ENCODE measurements at places on chromosomes 7 and 10.

GRCh38 chr7:97024209-97025129 lies at the start of gene DLX5:
TSS of gene DLX5 (minus strand) at chr7:97024831. CDS start at chr7:97024623, 208 bp downstream.
- no peak for DNase-seq

DNA sequence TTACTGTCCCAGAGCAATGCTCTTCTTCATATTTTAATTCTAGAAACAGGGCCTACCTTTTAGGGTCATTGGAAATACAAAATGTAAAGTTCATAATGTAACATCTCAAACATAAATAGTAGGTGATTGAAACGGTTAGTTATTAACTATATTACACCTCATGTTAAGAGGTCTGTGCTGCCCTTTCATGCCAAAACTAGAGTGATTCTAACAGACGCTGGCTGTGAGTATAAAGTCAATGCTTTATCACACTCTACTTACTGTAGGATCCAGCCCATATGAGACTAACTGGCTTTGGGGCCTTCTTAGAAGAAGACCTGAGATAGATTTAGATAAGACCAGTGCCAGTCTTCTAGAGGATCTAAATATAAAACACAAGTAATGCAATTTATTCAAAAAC lies 966.1 kb upstream of the SORCS1 start:
- DNase-seq: no peak

GRCh38 chr7:157291404-157292080 lies 45.3 kb upstream of the DNAJB6 start:
- DNase-seq: no peak

DNA sequence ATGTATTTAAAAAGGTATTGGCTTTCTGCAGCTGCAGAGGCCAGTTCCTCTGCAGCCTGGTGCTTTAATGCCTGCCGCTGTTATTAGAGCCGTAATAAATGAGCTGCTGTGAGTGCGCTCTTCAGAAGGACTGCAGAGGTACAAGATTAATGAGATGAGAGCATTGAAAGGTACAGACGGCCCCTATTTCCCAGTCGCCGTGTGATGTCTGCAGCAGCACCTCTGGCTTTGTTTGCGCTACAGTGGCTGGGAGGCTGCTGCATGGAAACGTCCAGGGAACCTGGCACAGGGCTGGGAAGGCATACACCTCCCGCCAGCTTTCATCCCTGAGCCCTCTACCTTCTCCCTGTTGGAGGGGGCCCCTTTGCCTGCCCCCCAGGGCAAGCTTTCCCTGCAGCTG lies 383.8 kb upstream of the ZMIZ1 start:
- no peak for DNase-seq

Measured in kidney epithelial cell (primary cell).